ENCODE measurements at places on chromosomes 13 and 19. TPM values are rescaled to one million over a fixed set of nuclear protein-coding genes. Genes with fewer than 3 reads are reported as not detected.

C13orf46 gene
- total RNA-seq, result 0.09 TPM

LRRC63 gene
- total RNA-seq, result 0.04 TPM

ETV2 gene
- 1.6 TPM for total RNA-seq

MIDN gene
- 9.2 TPM for total RNA-seq

CARS2 gene
- 49.1 TPM for total RNA-seq

DNA sequence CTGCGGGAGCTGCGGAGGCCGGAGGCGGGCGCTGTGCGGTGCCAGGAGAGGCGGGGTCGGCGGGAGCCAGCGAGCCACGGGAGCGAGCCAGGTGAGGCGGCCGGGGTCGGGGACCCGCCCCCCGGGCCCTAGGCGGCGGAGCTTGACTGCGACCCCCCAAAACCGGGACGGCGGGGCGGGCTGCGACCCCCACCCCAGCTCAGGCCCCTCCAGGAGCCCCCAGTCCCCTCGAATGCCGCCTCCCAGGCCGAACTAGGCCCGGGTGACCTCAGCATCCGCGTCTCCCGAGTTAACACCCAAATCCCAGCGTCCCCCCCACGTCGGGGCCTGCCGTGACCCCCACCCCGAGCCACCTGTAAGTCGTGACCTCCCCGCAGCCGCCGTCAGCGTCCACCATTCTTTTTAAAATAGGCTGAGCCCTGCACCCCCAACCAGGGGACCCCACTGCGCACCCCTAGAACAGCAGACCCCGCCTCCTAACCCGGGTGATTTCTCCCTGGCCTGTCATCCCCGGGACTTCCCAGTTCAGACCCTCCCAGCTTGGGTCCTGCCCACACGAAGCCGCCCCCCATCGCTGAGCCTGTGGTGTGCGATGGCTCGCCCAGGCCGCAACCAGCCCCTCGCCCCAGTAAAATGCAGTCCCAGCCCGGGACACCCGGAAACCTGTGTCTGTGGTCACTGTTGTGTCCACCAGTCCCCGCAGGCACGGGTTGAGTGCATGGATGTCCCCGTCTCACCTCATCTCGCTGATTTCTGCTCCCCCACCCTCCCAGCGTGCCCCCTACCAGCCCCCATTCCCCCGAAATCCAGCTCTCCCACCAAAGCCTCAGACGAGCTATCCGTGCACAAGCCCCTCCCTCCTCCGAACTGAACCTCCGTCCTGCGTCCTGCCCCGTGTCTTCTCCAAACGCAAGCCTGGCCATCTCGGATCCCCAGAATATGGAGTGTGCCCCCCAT is 551 bp downstream of the FZR1 start:
- DNase-seq, result peak; percentile 52

- peak; percentile 25 for DNase-seq
Measured at GRCh38 chr13:43401361-43401760, 378.0 kb downstream of the DNAJC15 start.

GRCh38 chr19:41888926-41889325 is 5.9 kb downstream of the ARHGEF1 start:
- no peak for DNase-seq

DNA sequence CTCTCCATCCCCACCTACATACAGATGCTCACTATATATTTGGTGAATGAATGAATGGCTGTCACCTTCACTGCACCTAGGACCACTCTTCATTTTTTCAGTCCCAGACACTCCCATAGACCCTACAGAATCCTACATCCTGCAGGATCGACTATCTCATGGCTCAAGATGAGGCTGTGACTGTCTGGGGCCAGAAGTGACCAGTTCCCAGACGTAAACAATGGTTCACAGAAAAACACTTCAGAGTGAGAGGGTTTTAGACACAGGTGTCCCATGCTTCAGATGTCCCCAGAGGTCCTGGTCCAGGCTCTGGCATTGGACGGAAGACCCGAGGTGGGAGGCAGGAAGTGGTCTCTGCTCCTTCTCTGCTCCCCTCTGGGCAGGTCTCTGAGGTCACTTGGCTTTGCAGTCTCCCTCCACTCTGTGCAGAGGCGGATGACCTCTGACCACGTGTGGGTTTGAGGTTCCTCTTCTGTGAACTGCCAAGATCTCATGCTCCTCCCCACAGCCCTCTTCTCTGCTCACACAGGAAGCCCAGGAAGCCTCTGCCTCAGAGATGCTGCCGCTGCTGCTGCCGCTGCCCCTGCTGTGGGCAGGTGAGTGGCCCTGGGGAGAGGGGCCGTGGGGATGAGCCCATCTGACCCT is 24.9 kb downstream of the SIGLEC7 start:
- DNase-seq, result peak; percentile 39

DNA sequence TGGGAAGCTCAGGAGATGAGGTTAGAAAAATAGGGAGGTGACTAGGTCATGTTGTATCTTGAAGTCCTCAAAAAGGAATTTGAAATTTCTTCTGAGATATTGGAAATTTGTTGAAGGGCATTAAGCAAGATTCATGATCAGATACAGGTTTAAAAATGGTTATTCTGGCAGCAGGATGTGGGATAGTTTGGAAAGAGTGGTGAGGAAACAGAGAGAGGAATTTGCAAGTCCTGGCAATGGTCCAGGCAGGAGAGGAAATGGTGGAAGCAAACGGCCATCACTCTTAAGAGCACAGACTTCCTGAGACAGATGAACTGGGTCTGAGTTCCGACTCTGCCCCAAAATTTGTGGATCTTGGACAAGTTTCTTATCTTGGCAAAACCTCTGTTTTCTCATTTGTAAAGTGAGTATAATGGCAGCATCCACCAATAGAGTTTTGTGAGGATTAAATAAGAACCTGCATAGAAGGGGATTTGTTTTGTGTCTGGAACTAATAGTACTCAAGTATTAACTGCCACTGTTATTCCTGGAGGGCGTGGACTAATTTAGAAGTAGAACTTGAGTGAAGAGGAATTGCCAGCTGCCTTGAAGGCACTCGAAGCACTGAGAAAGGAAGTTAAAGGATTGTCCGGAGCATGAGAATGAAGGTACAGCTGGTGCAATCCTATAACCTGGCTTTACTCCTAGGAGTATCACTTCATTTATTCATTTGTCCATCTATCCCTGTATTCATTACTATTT is 99.6 kb downstream of the CCNA1 start:
- peak; percentile 26 for DNase-seq

DNA sequence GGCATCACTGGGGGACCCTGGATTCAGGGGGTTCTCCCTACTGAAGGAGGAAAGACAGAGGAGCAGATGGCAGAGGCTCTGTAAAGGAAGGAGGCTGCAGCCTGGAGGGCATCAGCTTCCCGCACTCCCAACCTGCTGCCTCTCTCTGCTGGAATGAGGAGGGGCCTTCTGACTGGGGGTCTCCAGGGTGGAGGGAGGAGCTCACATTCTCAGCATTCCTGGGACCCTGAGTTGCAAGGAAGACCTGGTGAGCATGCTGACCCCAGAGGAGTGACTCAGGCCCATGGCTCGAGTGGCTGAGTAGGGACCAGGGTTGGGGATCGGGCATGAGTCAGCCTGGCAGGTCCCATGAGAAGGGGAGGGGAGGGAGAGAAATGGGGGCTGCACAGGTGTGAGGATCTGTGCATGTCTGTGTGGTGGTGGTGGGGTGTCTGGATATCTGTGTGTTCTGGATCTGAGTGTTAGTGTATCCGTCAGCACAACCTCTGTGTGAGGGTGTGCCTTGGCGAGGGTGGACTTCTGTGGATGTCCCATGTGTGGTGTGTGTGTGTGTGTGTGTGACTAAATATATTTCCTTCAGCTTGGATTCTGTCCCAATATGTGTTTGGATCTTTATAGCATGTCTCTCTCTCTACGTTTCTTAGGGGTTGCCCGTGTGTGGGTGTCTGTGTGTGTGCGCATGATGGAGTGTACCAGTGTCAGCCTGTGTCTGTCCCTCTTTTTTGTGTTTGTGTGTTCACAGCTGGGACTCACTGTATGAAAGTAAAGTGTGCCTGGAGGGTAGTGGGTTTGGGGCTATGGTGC is 4.6 kb downstream of the AXL start:
- no peak for DNase-seq

- no peak for DNase-seq
Measured at GRCh38 chr13:113545931-113546516, 38.5 kb upstream of the TFDP1 start.
